ENCODE measurements at places on chromosomes 7 and 10.
A peak's percentile ranks its signal among the peaks of the same experiment; 100 is the strongest.

GRCh38 chr10:69906425-69906824 lies 104.7 kb downstream of the COL13A1 start:
- no peak for DNase-seq

GRCh38 chr7:154902600-154903082 lies 100.3 kb downstream of the PAXIP1 start:
- DNase-seq: no peak

DNA sequence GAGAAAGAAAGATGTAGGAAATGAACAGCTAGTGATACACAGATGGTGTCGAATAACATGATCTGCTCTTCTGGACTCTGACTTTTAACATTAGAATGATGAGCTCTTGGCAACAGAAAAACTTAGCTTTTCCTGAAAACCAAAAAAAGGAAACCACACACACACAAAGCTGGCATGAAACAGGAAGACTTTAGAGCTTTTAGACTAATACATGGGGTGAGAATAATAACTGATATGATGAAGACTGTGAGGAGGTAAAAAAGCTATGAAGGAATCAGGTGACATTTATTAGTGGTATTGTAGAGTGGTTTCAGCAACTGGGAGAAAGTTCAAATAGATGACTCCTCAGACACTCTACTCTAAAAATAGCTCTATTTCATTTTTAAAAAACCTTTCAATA lies 491.9 kb downstream of the PARD3 start:
- no peak for DNase-seq

DNA sequence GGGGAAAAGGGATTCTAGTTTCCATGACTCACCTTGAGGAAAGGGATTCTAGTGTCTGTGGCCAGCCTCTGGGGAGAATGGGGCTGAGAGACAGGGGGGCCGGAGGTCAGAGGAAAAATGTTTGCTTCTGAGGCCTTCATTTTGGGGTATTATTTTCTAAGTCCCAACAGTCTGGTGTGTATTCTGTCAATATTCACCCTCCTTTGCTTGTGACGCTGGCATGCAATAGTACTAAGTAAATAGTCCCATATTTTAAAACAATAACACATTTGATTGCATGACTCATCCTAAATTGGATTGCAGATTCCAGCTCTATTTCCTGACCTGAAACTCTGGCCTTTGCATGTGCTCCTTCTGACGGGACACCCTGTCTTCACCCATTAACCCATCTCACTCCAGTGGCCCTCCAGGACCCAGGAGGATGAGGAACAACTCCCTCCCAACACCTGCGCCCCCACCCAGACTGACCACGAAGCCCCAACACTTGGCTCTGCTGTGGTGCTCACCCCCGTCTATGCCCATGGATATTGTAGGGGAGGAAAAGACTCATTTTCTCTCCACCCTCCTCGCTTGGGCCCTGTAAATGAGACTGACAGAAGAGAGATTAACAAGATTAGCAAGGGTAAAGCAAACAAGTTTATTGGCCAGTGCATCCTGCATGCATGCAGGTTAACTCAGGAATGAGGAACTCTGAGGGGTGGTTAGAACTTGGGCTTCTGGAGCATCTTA lies 495.6 kb upstream of the KLF6 start:
- no peak for DNase-seq

GRCh38 chr7:96638669-96639068 lies 71.0 kb downstream of the SEM1 start:
- no peak for DNase-seq

DNA sequence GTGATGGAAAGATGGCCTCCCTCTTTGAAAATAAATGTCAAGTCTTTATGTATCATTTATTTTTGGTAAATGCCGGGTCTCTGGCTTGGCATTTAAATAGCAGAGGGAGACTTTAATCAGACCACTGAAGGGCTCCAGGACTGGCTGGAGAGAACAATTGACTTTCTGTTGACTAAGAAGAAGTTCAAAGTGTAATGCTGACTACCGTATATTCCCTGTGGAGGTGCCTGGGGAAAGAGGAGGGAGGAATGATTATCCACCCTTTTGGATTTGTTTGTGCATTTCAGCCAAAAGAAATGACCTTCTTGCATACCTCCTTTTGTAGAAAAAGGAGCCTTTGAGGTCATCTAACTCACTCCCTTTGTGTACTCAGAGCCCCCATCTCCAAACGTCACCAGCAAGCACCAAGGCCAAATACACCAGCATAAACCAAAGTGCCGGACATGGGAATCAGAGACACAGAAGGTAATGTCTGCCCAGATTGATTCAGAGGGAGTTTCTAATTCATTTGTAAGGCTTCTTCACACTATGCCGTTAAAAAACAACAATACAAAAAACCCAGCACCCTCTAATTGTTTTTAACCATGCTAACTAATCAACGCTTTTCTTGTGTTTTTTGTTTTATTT lies 75.2 kb downstream of the PRLHR start:
- no peak for DNase-seq

DNA sequence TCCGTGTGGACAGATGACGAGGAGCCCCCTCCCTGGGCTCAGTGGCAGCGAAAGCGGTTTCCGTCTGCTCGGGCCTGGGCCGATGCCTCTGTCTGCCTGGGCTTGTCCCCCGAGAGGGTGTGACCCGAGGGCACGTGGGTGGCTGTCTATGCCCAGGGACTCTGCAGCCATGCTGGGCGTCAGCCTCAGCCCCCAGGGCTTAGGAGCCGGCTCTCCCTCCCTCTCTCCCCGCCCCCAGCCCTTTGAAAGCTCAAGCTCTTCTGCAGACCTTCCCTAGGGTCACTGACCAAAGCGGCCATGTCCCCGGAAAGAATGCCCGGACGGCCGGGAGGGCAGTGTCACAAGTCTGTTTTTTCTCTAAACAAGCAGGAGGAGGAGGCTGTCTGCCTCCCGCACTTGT lies 7.1 kb downstream of the MICALL2 start:
- DNase-seq: no peak

- peak; percentile 86 for DNase-seq
Observed at GRCh38 chr7:99380032-99380822, 5.7 kb downstream of the ARPC1B start.

- no peak for DNase-seq
Observed at GRCh38 chr7:46739518-46740234, 818.6 kb upstream of the IGFBP3 start.
